WTC11 (cell line): ENCODE measurements at places on chromosomes 11 and 22. TPM values are rescaled to one million over a fixed set of nuclear protein-coding genes. Genes with fewer than 3 reads are reported as not detected.

The MRGPRF gene
- total RNA-seq: 3.8 to 6.5 TPM (median 5.5 TPM) in 3 replicates

The SEPTIN3 gene
- 19.5 to 25.3 TPM (median 24.0 TPM) in 3 replicates for total RNA-seq

The SHISAL1 gene
- 1.8 to 2.7 TPM (median 1.8 TPM) in 3 replicates for total RNA-seq

The NXPE4 gene
- 0.11 TPM in 1 of 3 replicates, not detected in the others for total RNA-seq

The SYTL2 gene
- total RNA-seq: 4.3 to 7.1 TPM (median 6.5 TPM) in 3 replicates

The BATF2 gene
- 1.3 to 3.2 TPM (median 2.2 TPM) in 3 replicates for total RNA-seq

The BDNF gene
- 4.6 to 5.0 TPM (median 4.8 TPM) in 3 replicates for total RNA-seq

The CCND1 gene
- total RNA-seq: 212 to 224 TPM (median 224 TPM) in 3 replicates

The C11orf97 gene
- total RNA-seq: not detected in 3 replicates

The PHLDB1 gene
- total RNA-seq: 70.4 to 83.1 TPM (median 71.5 TPM) in 3 replicates

The OR56A1 gene
- 0.14 to 0.35 TPM (median 0.14 TPM) in 3 replicates for total RNA-seq

The C11orf86 gene
- total RNA-seq: 0.44 to 0.87 TPM (median 0.68 TPM) in 3 replicates

The SERHL2 gene
- 0.37 to 1.1 TPM (median 0.92 TPM) in 3 replicates for total RNA-seq

The LMO2 gene
- total RNA-seq: 1.0 to 3.4 TPM (median 1.4 TPM) in 3 replicates
